Calu3 (cell line): ENCODE measurements at places on chromosomes 3 and 15.

GRCh38 chr15:88686166-88686565 is 47.4 kb downstream of the ISG20 start:
- DNase-seq: no peak

DNA sequence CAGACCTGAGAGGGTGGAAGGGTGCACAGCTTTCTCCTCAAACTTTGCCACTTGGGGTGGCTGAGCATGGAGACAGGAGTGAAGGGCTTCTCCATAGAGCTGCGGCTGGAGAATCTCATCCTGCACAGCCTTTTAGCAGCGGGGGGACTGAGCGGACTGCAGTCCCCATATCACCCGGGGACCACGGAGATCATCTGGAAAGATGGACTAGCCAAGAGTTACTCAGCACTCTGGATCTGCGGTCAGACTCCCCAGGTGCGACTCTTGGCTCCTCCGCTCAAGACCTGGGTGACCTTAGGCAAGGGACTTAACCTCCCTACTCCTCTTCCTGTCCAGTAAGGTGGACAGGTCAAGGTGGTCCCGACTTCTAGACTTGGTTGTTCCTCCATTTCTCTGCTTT is 125.8 kb upstream of the MEF2A start:
- no peak for DNase-seq

GRCh38 chr3:14949126-14949525 is 1.7 kb downstream of the NR2C2 start:
- no peak for DNase-seq

DNA sequence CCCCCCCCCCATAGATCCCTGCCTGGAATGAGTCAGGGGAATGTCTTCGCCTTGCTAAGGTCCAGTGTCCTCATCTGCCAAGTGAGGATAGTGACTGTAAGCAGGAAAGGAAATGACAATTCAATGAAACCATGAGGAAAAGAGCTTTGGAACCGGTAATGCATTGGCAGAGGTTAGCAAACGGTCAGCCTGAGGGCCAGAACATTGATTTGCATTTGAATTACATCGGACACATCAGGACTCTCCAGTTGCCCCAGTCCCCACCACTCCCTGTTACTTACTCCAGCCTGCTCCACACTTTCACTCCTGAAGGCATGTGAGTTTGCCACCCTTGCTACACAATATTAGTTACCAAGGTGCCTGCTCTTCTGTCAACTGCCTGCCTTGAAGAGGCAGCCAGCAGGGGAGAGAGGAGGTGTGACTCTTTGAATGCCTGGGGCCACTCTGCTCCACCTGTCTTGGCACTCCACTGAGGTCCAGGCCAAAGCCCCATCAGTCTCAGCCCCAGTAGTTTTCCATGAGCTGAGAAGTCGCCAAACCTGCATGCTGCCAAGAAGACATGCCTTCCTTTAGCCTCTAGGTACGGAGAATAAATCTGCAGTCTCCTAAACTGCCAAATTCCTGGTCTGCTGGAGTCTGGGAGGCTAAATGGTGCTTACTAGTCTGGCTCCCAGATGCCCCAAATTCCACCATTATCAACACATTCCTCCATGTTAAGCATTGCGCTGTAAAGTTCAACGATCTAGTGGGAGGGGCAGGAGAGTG is 191.7 kb upstream of the TLE3 start:
- no peak for DNase-seq

DNA sequence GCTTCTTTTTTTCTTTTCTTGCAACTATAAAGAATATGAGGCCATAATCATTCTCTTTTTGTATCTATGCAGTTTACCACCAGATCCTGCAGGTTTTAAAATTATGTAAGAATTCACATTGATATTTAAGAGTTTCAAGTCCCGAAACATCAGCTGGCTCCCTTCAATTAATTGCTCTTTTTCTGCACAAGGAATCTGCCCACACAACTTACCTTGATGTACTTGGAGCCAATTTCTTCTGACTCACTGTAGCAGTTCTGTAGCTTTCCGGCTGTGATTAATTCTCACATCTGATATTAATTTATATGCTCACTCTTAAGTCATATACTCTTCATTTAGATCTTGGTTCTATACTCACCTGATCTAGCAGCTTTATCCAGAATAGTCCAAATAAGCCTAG is 781.8 kb downstream of the CADM2 start:
- no peak for DNase-seq

DNA sequence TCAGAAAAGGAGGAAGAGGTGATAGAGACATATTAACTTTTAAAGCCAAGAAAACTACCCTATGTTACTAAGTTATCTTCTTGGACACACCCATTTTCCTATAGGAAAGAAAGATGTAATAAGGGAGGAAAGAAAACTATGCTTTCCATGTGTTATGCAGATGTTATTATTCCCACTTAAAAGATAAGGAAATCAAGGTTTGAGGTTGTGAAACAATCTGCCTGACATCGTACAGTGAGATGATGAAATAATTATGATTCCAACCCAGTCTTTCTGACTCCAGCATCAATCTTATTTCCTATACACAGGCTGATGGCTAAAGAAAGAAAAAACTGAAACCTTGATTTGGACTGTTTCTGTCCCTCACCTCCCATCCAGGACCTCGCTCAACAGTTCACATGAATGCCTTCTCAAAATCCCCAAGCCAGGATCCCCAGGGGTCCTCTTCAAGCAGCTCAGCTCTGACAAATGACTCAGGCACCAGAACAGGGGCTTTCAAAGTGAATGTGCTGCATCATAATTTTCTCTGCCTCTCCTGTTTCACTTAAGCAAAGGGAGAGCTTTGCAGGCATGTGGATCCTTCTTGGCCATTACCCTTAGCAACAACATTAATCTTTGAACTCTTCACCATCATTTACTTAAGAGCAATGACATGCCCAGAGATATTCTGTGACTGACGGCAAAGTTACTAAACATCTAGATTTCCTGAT is 12.4 kb upstream of the EID1 start:
- no peak for DNase-seq

- peak; percentile 78 for DNase-seq
Observed at GRCh38 chr3:69250014-69250413, 127.6 kb upstream of the LMOD3 start.

GRCh38 chr3:132038198-132038825 is 3.5 kb upstream of the CPNE4 start:
- DNase-seq: no peak

- no peak for DNase-seq
Observed at GRCh38 chr15:77607111-77607893, 25.4 kb downstream of the LINGO1 start.

DNA sequence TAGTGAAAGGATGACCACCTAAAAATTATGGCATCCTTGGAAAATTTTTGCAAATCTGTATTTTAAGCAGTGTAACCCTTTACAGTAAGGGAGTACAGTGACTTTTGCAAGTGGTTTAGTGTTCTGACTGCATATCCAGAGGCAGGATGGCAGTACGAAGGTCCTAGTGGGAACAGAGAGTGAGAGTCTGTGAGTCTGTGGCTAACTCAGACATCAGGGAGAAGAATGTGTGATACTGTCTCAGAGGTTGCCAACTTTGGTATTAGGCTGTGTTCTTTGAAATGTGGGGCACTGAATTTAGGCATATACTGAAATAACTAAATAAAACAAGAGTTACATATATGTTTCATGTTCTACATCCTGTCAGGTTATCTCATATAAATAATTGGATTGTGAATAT is 25.7 kb downstream of the PRKCI start:
- DNase-seq: no peak

DNA sequence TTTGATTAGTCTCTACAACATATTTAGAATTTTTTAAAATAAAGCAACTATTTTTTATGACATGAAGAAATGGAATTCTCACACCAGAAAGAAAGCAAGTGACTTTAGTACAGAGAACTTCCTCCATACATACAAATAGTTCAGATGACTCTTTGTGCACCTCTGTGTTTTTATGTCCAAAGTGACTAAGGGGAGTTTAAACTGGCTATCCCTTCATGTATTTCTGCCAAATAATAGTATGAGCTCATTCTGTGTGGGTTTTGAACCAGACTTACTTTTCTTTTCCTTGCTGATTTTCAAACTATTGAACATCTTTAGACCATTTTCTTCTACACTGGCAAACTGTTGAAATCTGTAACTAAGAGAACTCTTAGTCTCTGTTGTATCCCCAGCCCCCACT is 196.3 kb downstream of the EPHA3 start:
- DNase-seq: no peak

- DNase-seq: peak; percentile 65
Observed at GRCh38 chr3:129123314-129124060, 1.9 kb upstream of the RAB43 start.

DNA sequence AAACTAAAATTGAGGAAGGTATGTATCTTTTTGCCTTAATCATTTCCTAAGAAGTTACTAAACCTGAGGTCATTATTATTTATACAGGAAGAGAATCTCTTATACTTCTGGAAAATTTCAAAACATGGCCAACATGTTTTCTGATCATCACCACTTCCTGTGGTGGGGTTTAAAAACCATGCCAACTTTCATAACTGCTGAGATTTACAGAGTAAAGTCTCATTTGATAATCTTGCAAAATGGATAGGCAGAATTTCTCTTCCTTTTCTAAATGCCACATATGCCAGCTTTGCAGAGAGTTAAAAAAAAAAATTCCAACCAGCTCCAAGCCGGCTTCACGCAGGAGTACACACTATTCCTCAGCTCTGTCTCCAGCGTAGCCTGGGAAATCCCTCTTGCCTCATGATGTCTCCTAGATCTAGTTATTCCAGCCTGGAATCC is 124.3 kb upstream of the SPRED1 start:
- DNase-seq: no peak

- no peak for DNase-seq
Observed at GRCh38 chr3:43089081-43089480, 16.8 kb downstream of the POMGNT2 start.

DNA sequence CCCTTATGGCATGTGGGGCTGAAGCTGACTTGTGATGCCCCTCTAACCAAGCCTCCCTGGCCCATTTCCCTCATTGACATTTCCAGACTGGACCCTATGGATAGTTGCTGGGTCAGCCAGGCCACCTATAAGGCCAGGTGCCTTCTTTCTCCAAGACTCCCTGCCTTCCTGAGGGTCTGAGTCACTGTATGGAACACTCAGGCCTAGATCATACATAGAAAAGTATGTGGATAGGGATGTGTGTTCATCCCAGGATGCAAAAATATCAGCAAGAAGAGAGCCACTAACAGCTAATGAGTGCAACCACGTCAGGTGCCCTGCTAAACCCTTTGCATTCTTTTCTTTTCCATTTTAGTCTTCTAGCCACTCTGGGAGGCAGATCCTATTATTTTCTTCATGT is 168.4 kb upstream of the WNT5A start:
- DNase-seq: no peak

DNA sequence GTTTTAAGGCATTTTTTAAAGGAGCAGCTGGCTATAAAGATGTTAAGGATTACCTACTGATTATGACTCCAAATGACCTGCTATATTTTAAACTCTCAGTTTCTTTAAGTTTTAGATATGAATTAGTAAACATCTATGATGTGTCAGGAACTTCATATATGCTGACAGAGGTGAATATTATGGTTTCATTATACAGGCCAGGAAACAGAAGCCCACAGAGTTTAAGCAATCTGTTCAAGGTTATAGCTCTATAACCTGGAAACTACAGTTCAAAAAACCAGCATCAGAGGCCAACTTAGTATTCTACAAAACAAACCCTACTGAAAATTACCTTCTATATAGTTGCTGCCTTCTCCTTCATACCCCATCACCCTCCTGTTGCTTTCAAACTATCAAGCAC is 17.4 kb downstream of the PLSCR4 start:
- DNase-seq: no peak

GRCh38 chr3:177446165-177446601 is 248.9 kb upstream of the TBL1XR1 start:
- no peak for DNase-seq

GRCh38 chr3:95813244-95813643 is 1001.1 kb upstream of the EPHA6 start:
- DNase-seq: no peak

- DNase-seq: no peak
Observed at GRCh38 chr3:27110020-27110419, 259.2 kb downstream of the NEK10 start.

DNA sequence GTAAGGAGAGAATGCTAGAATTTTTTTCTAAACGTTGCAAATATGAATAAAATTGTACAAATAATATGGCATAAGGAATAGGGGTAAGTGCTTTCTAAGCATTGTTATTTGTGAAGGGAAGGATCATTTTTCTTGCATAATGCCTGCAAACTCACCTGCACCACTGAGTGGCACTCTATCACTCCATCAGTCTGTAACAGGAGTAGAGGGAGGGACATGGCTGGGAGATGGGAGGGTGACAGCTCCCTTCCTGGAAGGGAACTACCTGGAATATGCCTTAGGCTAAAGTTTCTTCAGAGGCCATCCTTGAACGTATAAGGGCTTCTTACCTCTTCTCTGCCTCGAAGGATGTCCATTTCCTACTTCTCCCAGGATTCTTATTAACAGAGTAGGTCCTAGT is 3.0 kb downstream of the NAALADL2 start:
- DNase-seq: peak; percentile 80

DNA sequence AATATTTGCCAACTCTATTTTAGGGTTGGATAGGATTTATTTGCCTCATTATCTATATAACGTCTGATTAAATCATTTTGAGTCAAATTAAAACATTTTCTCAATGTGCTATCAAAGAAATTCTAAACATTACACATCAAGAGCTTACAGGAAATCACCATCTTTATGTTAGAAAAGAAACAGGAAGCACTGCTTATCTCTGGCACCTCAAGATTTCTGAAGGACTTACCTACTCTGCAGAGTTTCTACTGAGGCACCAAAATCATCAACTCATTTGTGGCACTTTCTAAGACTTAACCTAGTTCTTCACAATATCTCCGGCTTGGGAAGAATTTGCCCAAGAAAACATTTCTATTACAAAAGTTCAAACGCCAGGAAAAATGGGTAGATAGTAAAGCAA is 181.3 kb upstream of the EOMES start:
- DNase-seq: no peak

DNA sequence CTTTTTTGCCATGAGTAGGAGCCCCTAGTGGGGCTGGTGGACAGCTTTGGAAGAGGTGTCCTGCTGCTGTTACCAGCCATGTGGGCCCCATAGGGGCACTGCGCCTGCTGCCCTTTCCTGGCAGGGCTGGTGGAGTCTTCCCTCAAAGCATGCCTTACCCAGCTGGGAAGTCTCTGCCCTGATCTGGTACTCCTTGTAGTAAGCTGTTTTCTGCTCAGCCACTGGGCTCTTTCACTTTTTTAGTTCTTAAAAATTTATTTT is 26.2 kb downstream of the HMCES start:
- DNase-seq: no peak

DNA sequence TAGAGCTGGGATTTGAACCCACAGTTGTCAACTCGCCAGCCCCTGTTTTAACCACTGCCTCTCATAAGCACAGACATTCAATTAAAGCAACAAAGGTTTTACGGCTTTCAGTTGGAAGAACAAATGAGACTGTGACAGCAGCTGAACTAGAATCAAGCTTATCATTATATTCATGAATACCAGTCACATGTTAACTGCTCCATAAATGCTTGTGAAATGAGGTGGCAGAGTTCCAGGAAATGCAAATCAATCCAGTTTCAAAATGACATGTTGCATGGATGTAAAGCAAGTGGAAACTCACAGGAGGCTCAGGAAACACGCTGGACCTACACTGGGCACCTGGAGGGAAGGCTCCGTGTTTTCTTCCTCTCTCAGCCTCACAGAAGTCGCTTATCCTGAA is 3.9 kb downstream of the GP5 start:
- DNase-seq: peak; percentile 53
